ENCODE measurements at places on chromosomes 16 and 17. TPM values are rescaled to one million over a fixed set of nuclear protein-coding genes. Genes with fewer than 3 reads are reported as not detected.
A peak's percentile ranks its signal among the peaks of the same experiment; 100 is the strongest.

GRCh38 chr17:80664217-80664790, 119.7 kb downstream of the RPTOR start:
- DNase-seq = no peak

DNA sequence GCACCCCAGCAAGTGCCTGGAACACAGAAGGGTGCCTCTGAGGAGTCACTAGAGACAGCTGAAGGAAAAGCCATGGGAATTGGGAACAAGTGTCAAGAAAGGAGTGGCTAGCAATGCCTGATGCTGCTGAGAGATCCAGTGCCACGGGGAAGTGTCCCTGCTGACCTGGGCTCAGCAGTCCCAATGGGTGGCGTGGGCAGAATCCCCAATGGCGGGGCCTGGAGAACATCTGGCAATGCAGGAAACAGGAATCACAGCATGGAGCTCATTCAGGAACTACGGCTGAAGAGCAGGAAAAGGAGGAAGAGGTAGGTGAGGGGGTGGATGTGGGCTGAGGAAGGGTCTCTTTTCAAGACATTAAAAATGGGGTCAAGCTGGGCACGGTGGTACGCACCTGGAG, 30.1 kb downstream of the UBE2O start:
- no peak for DNase-seq

DNA sequence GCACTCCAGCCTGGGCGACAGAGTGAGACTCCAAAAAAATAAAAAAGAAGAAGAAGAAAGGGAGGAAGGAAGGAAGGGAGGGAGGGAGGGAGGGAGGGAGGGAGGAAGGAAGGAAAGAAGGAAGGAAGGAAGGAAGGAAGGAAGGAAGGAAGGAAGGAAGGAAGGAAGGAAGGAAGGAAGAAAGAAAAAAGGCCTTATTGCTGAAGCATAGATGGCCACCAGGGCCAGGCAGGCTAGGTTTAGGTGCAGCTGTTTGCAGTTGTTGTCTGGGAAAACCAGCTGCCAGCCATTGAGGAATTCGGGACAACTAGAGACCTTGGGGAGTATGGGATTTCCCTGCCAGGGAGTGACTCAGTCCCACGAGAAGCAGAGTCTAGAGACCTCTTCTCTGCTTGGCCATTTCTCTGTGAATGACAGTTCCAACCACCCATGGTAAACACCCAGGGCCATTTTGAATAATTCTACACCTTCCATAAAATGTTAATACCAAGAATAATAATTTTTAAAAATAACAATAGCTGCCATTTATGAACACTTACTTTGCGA, 31.0 kb downstream of the SCNN1B start:
- no peak for DNase-seq

GRCh38 chr17:75910699-75911098, 6.0 kb upstream of the MRPL38 start:
- no peak for DNase-seq

GRCh38 chr17:71273441-71273840, 847.4 kb upstream of the SOX9 start:
- no peak for DNase-seq

- DNase-seq = no peak
These were observed 480.1 kb downstream of the SOX9 start for GRCh38 chr17:72600934-72601333.

DNA sequence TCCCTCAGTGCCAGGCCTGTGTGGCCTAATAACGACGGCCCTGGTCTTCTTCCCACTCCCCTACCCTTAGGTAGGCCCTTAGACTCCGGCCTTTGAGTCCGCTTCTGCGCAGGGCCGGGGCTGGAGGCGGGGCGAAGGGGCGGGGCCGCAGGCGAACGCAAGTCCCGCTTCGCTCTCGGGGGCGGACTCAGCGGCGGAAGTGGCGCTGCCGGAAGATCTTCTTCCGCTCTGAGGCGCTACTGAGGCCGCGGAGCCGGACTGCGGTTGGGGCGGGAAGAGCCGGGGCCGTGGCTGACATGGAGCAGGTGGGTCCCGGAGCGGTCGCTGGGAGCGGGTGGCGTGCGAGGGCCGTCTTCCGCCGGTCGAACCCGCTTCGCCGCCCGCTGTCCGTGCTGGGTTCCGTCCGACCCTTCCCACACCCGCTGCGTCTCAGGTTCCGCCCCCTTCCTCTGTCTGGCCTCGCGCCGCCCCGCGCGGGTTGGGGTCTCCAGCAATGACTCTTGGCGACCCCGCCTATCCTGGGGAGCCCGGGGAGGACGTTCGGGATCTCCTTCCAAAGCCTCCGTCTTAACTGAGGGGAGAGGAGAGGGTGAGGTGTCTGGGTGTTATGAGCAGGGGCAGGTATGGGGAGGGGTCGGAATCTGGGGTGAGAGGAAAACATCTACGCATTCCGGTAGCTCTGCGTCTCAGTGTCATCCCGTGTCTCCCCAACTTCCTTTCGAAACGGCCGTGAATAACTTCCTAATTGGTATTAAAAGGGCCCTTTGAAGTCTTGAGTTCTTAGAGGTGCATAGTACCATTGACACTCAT, at the start of gene STARD3:
TSS of gene STARD3 (plus strand) at position 218 of the 810 bp plus-strand sequence. CDS start 16,388 bp downstream, outside the sequence.
- DNase-seq = peak; percentile 96

DNA sequence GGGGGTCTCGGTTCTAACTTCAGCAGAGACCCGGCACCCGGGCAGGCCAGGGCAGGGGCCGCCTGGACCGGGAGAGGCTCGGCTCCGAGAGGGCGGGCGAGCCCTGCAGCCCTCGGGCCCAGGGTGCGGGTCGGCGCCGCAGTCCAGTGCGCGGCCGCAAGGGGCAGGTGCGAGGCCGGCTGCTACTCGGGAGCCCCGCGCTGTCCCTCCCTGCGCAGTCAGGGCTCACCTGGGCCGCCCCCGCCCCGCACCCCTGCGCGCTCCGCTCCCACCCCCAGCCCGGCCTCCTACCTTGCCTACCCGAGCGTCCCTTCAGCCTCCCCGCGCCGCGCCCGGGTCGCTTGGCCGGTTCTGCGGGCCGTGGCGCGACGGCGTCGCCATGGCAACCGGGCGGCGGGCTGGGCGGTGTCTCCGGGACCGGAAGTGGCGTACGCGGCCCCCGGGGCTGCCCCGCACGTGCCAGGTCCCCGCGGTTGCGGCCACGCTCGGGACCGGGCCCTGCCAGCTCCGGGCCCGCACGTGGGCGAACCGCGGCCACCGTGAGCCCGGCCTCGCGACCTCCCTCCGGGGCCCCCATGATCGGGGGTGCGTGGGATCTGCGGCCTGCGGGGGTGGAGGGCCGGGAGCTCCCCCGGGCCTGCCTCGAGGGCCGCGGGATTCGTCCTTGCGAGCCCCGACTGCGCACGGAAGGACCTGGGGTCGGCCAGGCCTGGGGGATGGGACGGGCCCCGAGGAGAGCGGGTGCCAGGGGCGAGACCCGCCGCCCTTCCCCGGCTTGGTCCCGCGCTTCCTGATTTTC, at the start of gene CYB561:
TSS of gene CYB561 (minus strand) at position 353 of the 799 bp plus-strand sequence. CDS start 8,759 bp downstream, outside the sequence.
- peak; percentile 86 for DNase-seq

GRCh38 chr16:62018301-62019060, 17.8 kb downstream of the CDH8 start:
- no peak for DNase-seq

DNA sequence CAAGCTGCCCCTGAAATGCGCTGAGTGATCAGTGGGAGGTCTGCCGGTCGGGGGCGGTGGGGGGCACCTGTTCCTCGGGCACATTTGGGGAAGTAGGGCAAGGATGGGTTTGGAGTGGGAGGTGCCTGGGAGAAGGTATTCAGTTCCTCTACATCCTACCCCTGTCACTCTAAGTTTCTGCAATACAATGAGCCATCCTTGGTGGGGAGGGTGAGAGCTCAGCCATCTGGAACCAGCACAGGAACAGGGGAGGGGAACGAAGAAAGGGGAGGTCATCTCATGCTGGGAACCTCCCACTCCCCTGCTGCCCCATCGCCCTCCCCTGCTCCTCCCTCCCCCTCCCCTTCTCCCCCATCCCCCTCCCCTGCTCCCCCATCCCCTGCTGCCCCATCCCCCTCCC, 4.2 kb downstream of the DPH1 start:
- DNase-seq = no peak

GRCh38 chr16:12057266-12057665, 80.7 kb downstream of the SNX29 start:
- DNase-seq = no peak

DNA sequence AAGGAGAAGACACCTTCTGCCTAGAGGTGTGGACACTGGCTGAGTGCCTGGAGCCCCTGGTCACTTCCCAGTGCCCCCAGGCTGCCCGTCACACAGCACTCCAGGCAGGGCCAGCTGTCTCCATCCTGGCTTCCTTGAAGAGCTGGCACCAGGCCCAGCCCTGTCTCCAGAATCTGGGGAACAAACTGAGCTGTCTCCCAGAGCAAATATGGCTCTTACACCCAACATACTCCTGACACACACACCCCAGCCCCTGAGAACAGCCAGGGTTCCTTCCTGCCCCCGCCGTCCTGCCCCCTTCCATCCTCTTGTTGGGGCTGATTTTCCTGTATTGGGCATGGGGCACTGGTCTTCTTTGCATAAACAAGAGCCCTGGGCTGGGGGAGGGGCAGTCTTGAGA, 9.1 kb downstream of the NHERF1 start:
- peak; percentile 79 for DNase-seq

DNA sequence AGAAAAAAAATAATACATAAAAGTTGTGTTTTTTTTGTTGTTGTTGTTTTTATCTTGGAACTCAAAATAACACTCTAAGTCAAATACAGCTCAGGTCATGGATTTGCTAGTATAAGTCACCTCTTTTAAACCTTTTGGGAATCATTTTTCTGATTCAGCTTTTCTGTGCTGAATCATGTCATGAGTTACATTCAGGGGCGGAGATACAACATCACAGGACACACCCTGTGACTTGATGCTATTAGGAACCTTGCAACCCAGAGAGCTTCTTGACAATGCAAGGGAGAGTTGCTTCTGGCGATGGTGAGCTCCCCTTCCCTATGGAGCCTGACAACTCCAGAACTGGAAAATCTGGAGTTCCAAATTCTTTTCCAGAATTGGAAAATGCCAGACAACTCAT, 358.3 kb upstream of the C16orf82 start:
- no peak for DNase-seq

DNA sequence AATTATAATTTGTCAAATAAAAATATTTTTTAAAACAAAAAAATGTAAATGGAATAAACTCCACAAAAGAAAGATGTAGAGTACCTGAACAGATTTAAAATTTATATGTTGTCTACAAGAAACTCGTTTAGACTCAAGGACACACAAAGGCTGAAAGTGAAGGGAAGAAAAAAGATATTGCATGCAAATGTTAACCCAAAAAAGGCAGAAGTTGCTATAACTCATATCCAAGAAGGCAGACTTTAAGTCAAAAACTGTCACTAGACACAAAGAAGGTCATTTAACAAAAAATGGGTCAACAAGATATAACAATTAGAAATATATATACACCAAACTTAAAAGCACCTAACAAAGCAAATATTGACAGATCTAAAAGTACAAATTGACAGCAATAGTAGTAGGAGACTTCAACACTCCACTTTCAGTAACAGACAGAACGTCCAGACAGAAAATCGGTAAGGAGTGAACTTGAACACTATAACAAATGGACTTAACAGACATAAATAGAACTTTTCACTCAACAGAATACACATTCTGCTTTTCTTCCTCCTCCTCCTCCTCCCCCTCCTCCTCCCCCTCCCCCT, 40.8 kb upstream of the MYLK3 start:
- no peak for DNase-seq

DNA sequence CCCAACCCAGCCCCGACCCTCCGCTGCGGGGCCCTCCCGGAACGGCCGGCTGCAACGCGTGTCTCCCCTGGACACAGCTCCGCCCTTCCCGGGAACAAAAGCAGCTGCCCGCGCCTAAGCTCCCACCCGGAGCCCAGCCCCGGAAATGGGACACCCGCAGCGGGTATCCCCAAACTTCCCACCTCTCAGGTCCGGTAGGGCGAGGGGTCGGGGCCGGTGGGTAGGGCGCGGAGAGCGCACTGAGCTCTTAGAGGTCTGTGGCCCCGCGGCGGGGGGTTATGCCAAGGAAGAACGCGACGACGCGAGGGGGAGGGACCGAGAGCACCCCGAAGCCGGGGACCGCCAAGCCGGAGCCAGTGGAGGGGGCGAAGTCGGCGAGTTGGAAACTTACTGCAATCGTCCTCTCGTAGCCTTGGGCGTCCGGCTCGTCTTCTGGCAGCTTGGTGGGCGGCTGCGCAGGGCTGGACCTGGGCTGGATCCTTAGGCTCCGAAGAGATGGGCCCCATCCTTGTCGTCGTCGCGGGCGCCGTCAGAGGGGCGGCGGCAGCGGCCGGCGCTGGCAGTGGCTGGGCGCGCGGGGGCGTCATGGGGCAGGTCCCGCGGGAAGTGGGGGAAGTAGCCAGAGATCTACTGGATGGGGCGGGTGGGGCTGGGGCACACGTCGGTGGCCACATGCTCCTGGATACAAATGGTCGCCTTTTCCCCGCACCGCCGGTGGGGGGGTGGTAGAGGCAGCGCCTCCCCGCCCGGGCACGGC, 6.9 kb downstream of the USP6 start:
- no peak for DNase-seq

- DNase-seq = no peak
These were observed 53.0 kb downstream of the TMC6 start for GRCh38 chr17:78075545-78075944.

- DNase-seq = no peak
These were observed 32.0 kb downstream of the SBK1 start for GRCh38 chr16:28324235-28324886.

- no peak for DNase-seq
These were observed 161.1 kb upstream of the CACNG5 start for GRCh38 chr17:66673668-66674276.

- no peak for DNase-seq
These were observed 154.0 kb upstream of the HSBP1 start for GRCh38 chr16:83653785-83654184.

- peak; percentile 76 for DNase-seq
These were observed 13.3 kb downstream of the CAVIN1 start for GRCh38 chr17:42409523-42410318.

DNA sequence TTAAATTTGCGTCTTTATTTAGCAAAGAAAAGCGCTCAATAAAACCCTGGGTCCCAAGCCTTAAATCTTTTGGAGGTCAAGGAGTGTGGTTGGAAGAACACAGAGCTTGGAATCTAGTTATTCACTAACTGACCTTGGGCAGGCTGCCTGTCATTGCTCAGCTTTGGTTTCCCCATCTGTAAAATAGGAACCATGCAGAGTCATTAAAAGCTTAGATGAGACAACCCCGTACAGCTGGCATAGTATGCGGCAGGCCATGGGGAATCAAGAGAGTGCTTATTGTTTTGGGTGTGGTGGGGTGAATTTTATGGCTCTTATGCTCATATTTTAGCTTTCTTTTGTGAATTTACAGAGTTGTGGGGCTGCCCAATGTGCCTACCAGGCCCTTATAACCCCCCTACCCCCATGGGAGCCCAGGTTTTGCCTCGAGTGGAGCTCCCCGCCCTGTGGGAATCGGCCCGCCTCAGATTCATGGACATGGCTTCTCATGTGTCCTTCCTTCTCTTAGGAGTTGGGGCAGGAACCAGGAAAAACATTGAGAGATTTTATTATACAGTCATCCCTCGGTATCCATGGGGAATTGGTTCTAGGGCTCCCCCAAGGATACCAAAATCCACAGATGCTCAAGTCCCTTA, 113.5 kb downstream of the CLEC16A start:
- no peak for DNase-seq

CHRNE gene
- 0.30 TPM for total RNA-seq

COX6A2 gene
- total RNA-seq = 1,514 TPM

TRPV2 gene
- 10.3 TPM for total RNA-seq

MILR1 gene
- total RNA-seq = 2.2 TPM

CD300LB gene
- total RNA-seq = 0.16 TPM
